ENCODE measurements at places on chromosomes 16 and 17.
A peak's percentile ranks its signal among the peaks of the same experiment; 100 is the strongest.

DNA sequence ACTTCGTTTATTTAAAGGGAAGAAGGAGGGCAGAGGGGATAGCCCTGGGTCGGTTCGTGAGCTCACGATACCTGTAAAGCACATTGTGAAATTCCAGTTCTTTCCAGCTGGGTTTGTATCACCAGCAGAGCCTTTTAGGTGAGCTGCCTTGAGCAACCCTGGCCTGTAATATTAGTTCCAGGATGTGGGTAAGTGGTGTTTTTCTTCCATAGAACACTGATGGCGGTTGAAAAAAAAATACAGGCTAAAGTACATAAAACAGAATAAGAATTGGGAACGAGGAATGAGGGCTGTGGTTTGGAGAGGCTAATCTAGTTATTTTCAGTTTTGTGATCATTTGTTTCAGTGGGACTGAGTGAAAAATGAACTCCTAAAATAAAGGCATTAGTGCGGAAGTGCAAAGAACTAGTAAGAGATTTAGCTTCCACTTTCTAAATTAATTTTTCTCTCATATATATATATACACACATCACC, 20.6 kb downstream of the HS3ST3B1 start:
- DNase-seq: no peak

DNA sequence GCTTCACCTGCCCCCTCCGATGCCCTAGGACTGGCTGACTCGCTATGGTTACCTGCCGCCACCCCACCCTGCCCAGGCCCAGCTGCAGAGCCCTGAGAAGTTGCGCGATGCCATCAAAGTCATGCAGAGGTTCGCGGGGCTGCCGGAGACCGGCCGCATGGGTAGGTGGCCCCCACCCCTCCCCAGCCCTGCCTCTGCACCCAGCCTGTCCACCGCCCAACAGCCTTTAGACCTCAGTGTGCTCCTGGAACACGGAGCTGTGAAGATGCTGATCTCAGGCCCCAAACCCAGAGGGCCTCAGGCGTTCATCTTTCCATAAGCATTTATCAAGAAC, 993 bp downstream of the MMP25 start:
- no peak for DNase-seq

- DNase-seq: peak; percentile 35
These were observed 8.0 kb upstream of the FASN start for GRCh38 chr17:82105882-82106687.

- no peak for DNase-seq
These were observed 6.0 kb upstream of the TPPP3 start for GRCh38 chr16:67399218-67399733.

DNA sequence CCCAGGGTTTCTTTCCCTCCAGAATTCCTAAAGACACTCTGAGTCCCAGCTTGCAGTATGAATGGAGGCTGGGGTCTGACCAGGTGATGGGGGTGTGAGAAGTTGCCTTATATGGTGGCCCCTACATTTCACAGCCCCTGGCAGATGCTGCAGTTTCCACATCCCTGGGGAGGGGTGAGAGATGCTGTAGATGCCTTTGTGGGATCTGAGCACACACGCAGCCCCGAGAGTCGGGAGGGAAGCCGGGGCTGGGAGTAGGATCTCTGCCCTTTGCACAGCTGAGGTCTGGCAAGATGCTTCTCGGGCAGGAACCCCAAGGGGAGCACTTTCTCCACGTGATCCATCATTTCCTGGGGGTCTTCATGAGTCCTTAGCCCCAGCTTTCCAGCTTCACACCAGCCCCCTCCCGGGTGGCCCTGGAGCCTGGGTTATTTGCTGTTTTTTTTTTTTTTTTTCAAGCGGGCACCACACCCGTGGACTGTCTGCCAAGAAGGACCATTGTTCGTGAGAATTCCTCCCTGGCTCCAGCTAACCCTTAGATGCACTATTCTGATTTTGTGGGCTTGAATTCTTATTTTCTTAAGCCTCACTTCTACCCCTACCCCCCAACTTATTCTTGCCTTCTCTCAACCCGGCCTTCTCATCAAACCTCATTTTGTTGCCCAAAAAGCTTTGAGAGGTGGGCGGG, 50.6 kb downstream of the NTN1 start:
- DNase-seq: no peak

GRCh38 chr17:51029568-51030463, 90.9 kb downstream of the SPAG9 start:
- DNase-seq: no peak

- DNase-seq: no peak
These were observed 14.7 kb upstream of the KDM8 start for GRCh38 chr16:27188633-27189032.

GRCh38 chr17:16818340-16818739, 128.3 kb downstream of the CCDC144A start:
- no peak for DNase-seq

- DNase-seq: no peak
These were observed 17.3 kb upstream of the PSMC5 start for GRCh38 chr17:63809970-63810369.

DNA sequence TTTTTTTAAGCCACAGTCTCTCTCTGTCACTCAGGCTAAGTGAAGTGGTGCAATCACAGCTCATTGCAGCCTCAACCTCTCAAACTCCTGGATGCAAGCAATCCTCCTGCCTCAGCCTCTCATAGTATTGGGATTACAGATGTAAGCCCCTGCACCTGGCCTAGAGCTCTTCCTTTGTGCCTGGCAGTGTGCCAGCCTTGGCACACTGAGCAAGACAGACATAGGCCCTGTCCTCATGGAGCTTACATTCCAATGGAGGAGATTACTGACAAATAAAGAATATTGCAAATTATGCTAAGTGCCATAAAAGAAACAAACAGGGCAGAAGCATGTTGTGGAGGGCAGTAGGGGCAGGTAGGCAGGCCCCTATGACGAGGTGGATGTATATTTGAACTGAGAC, 920 bp upstream of the CNGB1 start:
- DNase-seq: no peak

DNA sequence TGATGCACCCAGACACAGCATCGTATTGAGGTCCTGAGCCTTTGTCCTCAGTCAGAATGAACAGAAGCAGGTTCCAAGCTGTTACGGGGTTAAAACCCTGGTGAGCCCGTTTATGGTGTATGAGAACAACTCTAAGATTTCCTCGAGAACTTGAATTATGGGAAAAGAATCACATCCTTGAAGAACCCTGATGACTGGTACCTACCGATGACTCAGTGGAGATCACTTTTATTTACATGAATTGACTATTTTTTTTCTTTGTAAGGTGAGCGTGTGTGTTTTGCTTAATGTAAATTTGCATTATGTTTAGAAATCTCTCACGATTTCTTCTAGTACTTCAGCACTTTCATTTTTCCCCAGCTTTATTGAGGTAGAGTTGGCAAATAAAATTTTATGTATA, 3.3 kb upstream of the KRTAP4-4 start:
- no peak for DNase-seq

DNA sequence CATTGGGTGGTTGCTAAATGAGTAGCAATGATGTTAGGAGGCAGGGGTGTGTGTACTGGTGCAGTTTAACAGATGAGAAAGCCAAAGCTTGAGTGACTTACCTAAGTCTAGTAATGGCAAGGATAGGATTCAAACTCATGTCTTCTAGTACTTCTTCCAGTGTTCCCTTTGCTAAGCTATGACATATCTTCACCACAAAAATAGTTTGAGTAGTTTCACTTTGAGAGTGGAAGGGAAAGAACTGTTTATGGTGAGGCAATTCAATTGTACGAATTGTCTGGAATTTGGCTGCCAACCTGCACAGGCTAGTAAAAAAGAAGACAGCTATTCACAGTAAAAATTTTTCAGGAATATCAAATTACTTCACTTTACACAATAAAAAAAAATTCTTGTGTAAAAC, 138.0 kb downstream of the NLK start:
- no peak for DNase-seq

GRCh38 chr16:2005646-2006045, 4.0 kb downstream of the ZNF598 start:
- no peak for DNase-seq

DNA sequence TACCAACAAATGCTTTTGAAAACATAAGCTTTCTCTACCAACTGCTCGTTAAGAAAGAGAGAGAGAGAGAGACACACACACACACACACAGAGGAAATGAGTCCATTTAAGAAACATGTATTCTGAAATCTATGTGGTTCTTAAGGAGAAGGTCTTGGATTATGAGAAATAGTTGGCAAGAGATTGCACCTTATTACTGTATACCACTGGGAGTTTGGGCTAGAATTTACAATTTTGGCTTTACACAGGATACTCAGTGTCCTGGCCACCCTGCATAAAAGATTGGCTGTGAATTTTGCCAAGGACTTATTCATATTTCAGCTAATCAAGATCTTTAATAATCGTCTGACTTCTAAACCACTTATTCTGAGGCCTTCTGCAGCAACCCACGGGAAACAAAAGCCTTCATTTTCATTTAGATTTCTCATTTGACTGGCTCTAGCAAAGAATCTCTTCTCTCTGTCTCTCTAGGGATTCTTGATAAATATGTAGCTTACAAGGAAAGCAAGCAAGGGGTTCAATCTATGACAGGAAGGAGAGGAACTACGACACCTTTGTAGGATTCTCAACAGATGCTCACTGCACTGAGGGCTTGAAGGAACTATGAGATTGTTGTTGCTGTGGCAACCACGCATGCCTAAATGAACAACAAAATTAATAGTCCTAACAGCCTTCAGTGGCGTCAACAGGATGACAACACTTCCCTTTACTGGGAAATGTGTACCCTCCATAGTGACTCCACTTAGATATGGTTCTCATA, 75.3 kb upstream of the GNAO1 start:
- DNase-seq: no peak

- no peak for DNase-seq
These were observed 167.2 kb downstream of the PARN start for GRCh38 chr16:14462811-14463210.

Data from stimulated activated CD8-positive, alpha-beta memory T cell treated with anti-CD3 and anti-CD28 coated beads, Interleukin-2, amount 100 ng/mL, for 1 hour (primary cell).